ENCODE measurements at places on chromosomes 11 and 22. TPM values are rescaled to one million over a fixed set of nuclear protein-coding genes. Genes with fewer than 3 reads are reported as not detected.
A peak's percentile ranks its signal among the peaks of the same experiment; 100 is the strongest.

GRCh38 chr11:118217575-118217974 is 7.2 kb downstream of the JAML start:
- DNase-seq, result no peak
- H3K4me1 ChIP-seq, result no peaks in the 10 kb centered on the region
- H3K4me3 ChIP-seq, result no peak overlapping the region
- no peak overlapping the region for H3K27ac ChIP-seq
- H3K27me3 ChIP-seq, result peaks cover 9% of the 10 kb centered on the region

DNA sequence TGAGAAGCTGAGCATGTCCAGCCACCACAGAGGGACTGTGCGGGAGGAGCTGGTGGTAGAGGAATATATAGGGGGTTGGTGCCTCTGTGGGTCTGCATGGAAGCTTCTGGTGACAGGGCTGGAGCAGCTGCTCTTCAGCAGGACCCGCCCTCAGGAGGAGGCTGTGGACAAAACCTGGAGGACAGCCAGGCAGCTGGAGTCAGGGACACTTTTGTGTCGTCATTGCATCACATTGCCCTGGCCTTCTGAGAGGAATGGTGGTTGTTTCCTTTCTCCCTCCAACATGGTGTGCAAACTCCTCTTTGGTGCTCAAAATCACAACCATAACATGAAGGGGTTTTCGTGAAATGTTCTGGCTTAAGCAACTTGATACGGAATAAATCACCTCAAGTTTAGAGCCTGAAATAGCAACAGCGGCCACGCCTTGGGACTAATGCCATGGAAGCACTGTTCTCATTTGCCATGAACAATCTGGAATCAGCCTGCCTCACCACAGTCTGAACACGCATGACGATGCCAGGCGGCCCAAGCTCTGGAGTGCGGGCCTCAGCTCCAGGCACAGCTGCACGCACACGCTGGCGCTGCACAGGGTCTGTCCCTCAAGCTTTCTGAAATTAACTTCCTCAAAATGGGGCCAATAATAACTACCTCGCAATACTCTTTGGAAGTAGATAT is 17.1 kb upstream of the CSRP3 start:
- DNase-seq, result peak; percentile 14
- no peak overlapping the region for H3K4me3 ChIP-seq
- H3K4me1 ChIP-seq, result no peaks in the 10 kb centered on the region
- no peaks in the 10 kb centered on the region for H3K36me3 ChIP-seq
- H3K27me3 ChIP-seq, result peaks cover 15% of the 10 kb centered on the region
- H3K27ac ChIP-seq, result no peak overlapping the region

GRCh38 chr11:1861435-1862411 is 8.8 kb downstream of the LSP1 start:
- no peak overlapping the region for H3K27ac ChIP-seq
- H3K27me3 ChIP-seq, result no peaks in the 10 kb centered on the region
- H3K4me1 ChIP-seq, result peaks cover 9% of the 10 kb centered on the region
- H3K36me3 ChIP-seq, result no peaks in the 10 kb centered on the region
- no peak for DNase-seq

DNA sequence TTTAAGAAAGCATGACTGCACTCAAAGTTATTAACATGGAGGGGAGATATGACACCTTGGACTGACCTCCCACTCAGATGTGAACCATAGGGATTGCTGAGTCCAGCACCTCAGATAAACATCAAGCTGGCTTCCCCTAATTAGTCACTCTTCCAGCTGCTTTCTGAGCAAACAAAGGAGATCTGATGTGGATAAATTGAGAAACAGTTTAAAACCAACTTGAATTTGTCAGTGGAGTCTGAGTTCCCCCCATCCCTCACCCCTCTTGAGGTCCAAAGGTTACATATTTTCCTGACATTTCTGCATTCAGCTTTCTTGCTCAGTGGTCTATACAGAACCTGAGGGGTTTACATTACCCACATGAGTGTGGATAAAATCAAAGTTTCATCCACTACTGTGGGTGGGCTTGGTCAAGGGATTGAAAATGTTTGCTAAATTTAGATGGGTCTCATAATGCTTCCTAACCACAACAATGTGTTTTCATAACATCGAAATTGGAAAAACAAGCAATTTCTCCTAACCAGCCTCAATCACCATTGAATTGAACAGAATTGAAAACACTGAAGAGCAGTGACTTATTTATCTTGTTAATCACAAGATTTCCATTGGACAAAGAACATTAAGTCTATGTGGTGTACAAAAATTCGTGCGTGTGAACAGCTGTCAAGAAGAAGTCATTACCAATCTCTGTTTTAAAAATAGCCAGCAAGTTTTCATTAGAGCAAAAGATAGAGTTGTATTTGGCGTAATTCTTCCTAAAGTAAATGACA is 292.3 kb downstream of the METTL15 start:
- no peak overlapping the region for H3K27ac ChIP-seq
- H3K36me3 ChIP-seq, result no peaks in the 10 kb centered on the region
- H3K4me1 ChIP-seq, result peaks cover 4% of the 10 kb centered on the region
- peak; percentile 90 for DNase-seq

DNA sequence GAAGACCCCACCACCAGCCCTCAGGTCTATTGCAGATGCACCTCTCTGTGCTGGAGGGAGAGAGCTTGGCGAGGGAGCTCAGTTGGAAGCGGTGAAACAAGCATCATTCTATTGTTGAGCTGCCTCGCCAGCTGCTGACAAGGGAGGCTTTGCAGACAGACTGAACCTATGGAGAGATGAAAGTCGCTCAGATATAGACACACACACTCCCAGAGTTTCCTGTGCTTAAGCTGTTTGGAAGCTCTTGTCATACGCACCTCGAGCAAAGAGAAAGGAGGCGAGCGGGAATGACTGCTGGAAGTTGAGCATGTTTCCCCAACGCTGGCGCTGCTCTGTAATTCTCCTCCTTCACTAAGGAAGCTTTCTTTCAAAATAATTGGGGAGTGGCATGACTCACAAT is 126.1 kb downstream of the TRIM29 start:
- no peaks in the 10 kb centered on the region for H3K27me3 ChIP-seq
- H3K27ac ChIP-seq, result no peak overlapping the region
- H3K4me1 ChIP-seq, result no peaks in the 10 kb centered on the region
- H3K36me3 ChIP-seq, result no peaks in the 10 kb centered on the region

DNA sequence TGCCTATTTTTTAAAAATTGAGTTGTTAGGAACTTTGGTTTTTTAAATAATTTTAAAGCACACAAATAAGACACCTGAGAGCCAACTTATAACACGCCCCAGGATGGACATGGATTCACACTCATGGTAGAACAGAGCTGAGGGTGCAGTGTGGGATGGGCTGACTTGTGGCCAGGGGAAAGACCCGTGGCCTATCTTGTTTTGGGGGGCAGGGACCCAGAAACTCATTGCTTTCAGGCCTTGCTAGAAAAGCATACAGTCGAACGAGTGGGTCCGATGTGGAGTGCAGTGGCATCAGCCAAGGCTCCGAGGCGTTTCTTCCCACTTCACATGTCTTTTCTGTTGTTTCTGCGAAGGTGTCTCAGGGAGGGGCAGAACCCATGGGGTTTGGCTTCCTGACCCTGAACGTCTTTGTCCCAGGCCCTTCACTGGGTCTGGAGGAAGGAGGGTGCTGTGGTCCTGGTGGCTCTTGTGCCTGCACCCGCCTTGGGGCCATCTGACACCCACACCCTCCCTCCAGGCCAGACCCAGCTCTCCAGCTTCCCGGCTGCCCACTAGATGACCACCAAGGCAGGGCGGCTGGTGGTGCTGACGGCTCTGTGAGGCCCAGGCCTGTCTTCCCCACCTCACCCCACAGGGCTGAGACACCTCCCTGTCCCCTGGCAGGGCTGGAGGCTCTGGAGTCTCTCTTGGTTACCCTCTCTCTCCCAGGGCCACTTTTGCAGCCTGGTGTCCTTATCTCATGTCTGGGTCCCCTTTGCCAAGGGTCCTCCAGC is 120.8 kb downstream of the KCNQ1 start:
- no peaks in the 10 kb centered on the region for H3K36me3 ChIP-seq
- no peak overlapping the region for H3K4me3 ChIP-seq
- no peak for DNase-seq
- no peak overlapping the region for H3K27ac ChIP-seq
- no peaks in the 10 kb centered on the region for H3K27me3 ChIP-seq

DNA sequence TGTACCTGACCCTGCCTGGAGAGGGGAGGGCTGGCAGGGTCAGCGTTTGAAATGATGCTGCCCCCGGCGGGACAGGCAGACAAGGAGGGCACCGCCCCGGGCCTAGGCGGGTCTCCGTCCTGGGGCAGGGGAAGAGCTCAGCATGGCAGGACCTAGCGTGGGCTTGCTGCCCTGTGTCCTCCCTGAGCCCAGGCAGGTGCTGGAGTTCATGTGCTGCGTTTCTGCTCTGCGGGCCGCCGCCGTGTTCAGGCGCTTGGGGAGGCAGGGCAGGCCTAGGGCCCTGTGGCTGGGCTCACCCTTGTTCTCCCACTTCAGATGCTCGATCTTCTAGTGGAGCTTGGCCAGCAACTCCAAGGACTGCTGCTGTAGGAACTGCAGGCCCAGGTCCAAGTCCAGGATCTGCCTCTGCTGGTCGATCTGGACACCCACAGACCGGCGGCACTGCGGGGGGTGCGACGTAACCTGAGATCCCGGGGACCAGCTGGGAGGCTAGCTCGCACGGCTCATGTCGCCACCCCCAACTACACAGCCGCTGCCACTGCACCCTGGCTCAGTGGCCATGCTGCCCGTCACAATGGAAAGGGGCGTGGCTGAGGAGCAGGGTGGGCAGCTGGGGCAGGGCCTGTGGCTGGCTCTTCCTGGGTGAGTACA is 84.4 kb downstream of the MED15 start:
- no peak overlapping the region for H3K4me3 ChIP-seq
- peaks cover 3% of the 10 kb centered on the region for H3K27me3 ChIP-seq
- DNase-seq, result peak; percentile 16
- no peaks in the 10 kb centered on the region for H3K4me1 ChIP-seq
- no peak overlapping the region for H3K27ac ChIP-seq
- H3K36me3 ChIP-seq, result peaks cover 6% of the 10 kb centered on the region

GRCh38 chr22:47172771-47173534 is 410.5 kb downstream of the TBC1D22A start:
- no peak overlapping the region for H3K4me3 ChIP-seq
- no peaks in the 10 kb centered on the region for H3K27me3 ChIP-seq
- DNase-seq, result no peak
- H3K27ac ChIP-seq, result no peak overlapping the region
- H3K36me3 ChIP-seq, result no peaks in the 10 kb centered on the region

DNA sequence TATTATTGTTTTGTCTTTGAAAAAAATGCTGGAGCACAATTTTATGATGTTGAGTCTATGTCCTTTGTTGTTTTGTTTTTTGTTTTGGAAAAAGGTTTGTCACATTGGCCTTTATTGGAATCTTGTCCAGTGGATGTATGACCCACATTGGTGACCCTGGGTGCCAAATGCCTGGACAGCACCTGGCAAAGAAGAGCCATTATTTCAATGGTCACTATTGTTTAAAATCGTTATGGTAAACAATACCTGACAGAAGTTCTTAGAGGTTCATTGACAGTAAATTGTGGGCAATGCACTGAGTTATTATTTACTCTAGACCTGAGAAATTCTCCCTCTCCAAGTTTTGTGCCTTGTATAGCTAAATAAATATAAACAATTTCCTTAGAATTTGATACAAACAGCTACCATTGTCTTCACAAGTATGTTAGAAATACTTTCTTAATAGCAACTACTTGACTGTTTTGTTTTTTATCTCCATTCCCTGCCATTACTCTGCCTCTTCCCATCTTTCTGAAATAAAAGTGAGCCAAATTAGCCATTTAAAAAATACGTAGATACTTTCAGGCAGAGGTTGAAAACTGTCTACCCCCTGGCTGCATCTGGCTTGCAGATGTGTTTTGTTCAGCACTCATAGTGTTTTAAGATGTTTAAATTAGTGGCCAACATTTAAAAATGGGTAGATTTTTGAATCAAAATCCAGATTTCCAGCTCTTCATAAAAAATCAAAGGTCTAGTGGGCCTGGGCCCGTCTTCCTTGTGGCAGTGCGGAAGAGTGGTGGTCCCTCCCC is 39.9 kb downstream of the BMAL1 start:
- no peaks in the 10 kb centered on the region for H3K27me3 ChIP-seq
- peaks cover 15% of the 10 kb centered on the region for H3K4me1 ChIP-seq
- H3K4me3 ChIP-seq, result no peak overlapping the region
- no peak for DNase-seq

DNA sequence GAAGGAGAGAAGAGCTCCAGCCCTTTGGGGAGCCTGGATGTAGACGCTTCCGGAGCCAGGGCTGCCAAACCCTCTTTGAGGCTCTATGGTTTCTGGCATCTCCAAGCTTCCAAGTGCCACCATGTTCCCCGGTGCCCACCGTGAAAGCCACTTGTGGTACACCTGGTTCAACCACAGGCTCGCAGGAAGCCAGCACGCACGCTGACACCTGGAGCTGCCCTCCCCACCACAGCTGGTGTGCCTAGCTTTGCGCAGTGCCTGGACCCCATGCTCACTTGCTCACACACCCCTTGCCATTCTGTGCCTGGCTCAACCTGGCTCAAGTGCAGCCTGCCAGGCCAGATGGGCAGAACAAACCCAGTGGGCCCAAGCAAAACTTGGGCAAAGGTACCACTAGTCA is 831.4 kb downstream of the DLG2 start:
- H3K36me3 ChIP-seq, result no peaks in the 10 kb centered on the region
- no peaks in the 10 kb centered on the region for H3K4me1 ChIP-seq
- no peak for DNase-seq
- no peak overlapping the region for H3K4me3 ChIP-seq

DNA sequence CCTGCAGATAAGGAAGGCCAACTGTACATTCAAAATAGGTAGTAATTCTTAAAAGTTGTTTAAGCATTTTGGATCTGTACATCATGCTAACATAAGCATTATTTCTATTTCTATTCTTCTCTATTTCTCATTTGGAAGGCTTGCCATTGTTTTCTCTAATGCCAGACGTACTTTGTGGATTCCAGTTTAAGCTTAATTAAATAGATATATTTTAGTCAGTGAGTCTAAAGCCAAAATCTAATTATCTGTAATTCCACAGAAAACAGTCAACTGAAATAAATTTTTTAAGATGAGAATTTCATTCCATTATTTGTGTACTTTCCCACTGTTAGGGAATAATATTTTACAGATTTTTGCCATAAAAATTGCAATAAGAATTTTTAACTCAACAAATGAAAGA is 123.0 kb downstream of the LUZP2 start:
- no peak for DNase-seq
- no peaks in the 10 kb centered on the region for H3K36me3 ChIP-seq
- no peaks in the 10 kb centered on the region for H3K4me1 ChIP-seq
- H3K27me3 ChIP-seq, result no peaks in the 10 kb centered on the region
- H3K4me3 ChIP-seq, result no peak overlapping the region
- no peak overlapping the region for H3K27ac ChIP-seq

- H3K4me3 ChIP-seq, result no peak overlapping the region
- peak; percentile 21 for DNase-seq
- H3K27me3 ChIP-seq, result no peaks in the 10 kb centered on the region
- H3K36me3 ChIP-seq, result no peaks in the 10 kb centered on the region
- H3K4me1 ChIP-seq, result no peaks in the 10 kb centered on the region
Observed at GRCh38 chr11:131661132-131661531, 290.7 kb downstream of the NTM start.

- no peaks in the 10 kb centered on the region for H3K27me3 ChIP-seq
- DNase-seq, result no peak
- no peak overlapping the region for H3K27ac ChIP-seq
- no peak overlapping the region for H3K4me3 ChIP-seq
- no peaks in the 10 kb centered on the region for H3K36me3 ChIP-seq
- no peaks in the 10 kb centered on the region for H3K4me1 ChIP-seq
Observed at GRCh38 chr11:18229501-18229900, 7.1 kb downstream of the SAA4 start.

BARX2 gene
- total RNA-seq, result not detected

CABP7 gene
- total RNA-seq, result not detected

HIRA gene
- 16.9 TPM for total RNA-seq

EMID1 gene
- 0.50 TPM for total RNA-seq

SORL1 gene
- 10.9 TPM for total RNA-seq

POTEH gene
- total RNA-seq, result not detected
